ENCODE measurements at places on chromosomes 3 and 15.
A peak's percentile ranks its signal among the peaks of the same experiment; 100 is the strongest.

- DNase-seq = no peak
Observed at GRCh38 chr3:78235841-78236240, 1195.9 kb downstream of the ROBO2 start.

- no peak for DNase-seq
Observed at GRCh38 chr3:99366663-99367429, 271.5 kb upstream of the COL8A1 start.

- no peak for DNase-seq
Observed at GRCh38 chr3:143078883-143079282, 40.7 kb upstream of the CHST2 start.

GRCh38 chr3:122921791-122922651 lies 105.5 kb downstream of the SEMA5B start:
- peak; percentile 56 for DNase-seq

- no peak for DNase-seq
Observed at GRCh38 chr3:78927759-78928158, 840.0 kb downstream of the ROBO1 start.

GRCh38 chr3:113124256-113124830 lies 87.0 kb upstream of the BOC start:
- no peak for DNase-seq

DNA sequence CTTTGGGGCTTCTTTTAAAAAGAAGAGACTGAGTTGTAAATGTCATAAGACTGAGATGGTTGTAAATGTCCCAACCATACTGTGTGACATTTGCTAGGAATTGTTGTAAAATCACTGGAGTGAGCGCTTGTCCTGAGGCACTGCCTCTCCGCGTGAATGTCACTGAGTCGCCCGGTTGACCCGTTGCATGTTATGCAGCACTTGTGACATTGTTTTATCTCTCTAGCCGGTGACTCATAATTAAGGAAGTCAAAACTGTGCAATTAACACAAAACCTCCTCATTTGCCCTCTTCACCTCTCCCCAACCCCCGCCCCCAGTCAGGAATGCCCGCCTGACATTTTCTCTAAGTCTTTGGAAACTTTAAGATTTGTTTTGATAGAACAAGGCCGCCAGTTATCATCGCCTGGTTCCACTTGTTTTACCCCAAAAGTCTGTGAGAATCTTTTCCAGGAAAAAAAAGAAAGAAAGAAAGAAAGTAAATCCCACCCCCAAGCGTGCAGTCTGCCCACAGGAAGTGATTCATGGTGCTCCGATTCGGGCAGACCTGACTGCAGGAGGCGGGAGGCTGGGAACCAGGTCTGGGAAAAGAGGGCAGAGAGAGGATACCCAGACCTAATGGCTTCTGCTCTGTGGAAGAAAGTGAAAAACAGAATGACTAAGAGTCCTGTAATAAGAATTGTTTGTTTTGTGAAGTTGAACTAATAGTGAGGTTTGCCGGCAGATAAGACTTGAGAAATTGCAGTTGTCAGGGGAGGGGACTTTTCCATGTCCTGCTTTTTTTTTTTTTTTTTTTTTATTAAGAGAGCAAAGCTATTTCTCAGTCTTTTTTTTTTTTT lies 84.8 kb downstream of the SMAD3 start:
- DNase-seq = peak; percentile 57

- DNase-seq = no peak
Observed at GRCh38 chr3:4495294-4496086, 2.3 kb downstream of the ITPR1 start.

DNA sequence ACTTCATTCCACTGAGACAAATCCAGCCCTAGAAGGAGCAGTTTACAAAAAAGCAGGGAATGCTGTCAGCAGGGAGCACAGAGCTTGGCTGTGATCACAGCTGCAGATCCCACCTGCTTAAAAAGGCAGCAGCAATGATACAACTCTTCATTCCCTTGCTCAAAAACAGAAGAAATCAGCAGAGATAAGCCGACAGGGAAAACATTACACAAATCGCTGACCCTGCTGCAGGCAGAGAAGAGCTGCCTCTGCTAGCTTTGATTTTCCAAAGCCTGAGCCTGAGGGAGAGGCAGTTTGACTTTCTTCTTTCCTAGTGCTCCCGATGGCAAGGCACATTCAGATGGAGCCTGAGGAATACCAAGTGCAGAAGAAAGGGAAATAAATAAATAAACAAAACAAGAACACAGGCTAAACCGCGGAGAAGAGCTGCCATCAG lies 80.2 kb downstream of the SHQ1 start:
- no peak for DNase-seq

GRCh38 chr3:49882166-49882565 lies 12.5 kb upstream of the CAMKV start:
- DNase-seq = no peak

DNA sequence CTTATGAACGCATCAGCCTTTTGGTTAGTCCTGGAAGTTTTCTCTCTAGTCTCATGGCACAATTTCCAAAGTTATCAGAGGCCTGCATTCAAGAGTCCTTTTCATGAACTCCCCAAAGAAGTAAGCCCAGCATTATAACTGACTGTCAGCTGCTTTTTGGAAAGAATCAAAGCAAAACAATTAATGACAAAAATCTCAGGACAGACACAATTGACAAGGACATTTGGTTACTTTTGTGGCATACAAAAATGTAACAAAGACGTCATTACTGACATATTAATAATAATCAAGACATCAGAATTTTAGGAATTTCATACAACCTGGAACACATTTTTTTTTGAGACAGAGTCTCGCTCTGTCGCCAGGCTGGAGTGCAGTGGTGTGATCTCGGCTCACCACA lies 21.2 kb downstream of the KATNBL1 start:
- no peak for DNase-seq

DNA sequence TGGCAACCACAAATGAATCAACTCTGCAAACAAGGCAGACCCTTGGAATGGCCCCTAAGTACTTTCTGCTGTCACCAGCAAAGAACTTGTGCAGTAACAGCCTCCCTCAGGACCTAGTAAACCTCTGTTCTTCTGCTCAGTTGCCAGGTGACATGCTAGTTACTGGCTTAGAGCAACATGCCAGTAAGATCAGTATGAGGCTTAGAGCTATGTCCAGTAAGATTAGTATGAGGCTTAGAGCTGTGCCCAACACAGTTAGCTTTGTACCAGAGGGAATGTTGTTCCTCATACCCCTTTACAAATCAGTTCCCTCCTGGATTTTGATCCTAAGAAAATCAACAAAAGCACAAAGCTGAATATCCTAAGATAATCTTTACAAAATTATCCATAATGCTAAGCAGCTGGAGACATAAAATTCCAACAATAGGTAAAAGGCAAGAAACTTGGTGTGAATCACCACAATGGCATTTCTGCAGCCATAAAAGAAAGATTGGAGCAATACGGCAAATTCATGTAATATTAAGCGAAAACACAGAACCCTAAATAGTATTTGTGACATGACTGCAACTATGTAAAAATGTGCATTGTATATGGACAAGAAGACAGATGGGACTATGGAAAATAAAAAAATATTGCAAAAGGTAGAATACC lies 107.3 kb upstream of the LPP start:
- DNase-seq = no peak

GRCh38 chr3:180913581-180914404 lies 1.3 kb downstream of the FXR1 start:
- DNase-seq = no peak

DNA sequence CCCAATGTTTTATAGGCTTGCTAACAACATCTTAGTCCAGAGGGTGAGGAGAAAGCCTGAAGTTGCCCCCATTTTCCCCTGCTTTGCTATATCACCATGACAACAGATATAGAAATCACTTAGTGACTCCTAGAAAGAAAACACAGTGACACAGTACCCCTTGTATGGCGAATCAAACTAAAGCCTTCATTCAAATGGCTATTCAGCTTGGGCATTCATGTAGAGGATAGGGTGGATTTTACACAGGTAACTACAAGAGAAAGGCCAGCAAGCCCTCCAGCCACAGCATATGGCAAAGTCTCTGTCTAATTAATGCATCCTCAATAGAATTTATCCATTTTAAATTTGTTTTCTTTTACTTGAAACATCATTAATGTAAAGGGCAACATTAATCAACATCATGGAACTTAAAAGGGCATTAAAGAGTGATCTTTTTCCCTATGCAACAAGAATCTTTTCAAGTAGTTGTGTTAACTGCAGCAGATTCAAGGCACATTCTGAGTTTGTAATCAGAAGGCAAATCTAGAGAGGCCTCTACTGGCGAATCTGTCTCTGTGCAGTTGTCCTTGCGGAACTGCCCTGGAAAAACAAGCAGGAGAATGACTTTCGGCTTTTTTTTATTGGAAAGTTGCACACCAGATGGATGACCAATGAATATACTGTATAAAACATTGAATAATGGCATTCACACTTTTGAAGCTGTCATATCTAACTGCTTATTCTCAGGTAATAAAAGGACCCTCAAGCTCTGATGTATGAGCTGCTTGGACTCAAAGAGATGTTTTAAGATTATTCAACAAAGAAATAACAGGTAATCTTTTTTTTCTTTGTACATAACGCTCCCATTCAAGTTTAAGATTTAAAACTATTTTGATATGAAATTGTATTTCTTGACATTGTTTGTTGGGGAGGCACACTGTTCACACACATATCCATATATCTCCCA lies 621.7 kb upstream of the AGTR1 start:
- no peak for DNase-seq

DNA sequence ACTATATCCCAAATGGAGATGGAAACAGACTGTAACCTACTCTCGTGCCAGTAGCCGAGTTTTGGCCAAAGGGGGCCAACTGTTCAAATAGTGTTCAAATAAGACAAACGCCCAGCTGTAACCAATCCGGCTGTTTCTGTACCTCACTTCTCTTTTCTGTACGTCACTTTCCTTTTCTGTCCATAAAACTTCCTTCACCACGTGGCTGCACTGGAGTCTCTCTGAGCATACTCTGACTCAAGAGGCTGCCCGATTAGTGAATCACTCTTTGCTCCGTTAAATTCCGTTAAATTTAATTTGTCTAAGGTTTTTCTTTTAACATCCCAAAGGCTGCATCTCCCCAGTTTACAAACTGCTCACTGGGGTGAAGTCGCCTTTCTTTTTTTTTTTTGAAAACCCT lies 219.2 kb upstream of the P2RY1 start:
- DNase-seq = no peak

Measured in activated CD8-positive, alpha-beta memory T cell treated with anti-CD3 and anti-CD28 coated beads, Interleukin-2, amount 10 ng/mL, durations not matched to agents 7 days and 5 days (primary cell).